Thoracic aorta (tissue), 2 donors: ENCODE measurements at places on chromosomes 2 and 18.

- no peak for DNase-seq
These were observed 209.2 kb downstream of the MCFD2 start for GRCh38 chr2:46706264-46706983.

- no peak for DNase-seq
These were observed at the start of gene TSHZ1 for GRCh38 chr18:75210274-75211001. Gene TSHZ1 (plus strand): TSS chr18:75210797. CDS start chr18:75211877, 1,080 bp downstream.

DNA sequence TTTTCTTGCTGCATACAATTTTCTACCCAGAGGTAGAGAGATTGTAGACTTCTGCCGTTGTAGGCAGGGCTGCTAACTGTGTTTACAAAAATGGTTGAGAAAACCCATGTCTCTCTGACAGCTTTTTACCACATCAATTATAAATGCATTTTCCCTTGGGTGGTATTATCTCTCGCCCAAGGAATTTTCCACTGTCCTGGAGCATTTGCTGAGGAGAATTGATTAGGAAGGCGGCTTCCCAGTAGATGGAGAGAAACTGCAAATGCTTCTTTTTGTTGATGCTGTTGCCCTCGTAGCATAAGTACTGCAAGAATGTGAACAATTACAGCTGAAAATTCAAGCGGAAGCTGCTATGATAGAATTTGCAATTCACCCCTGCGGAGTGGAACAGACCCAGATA, 1007.7 kb upstream of the KLHL29 start:
- no peak for DNase-seq

DNA sequence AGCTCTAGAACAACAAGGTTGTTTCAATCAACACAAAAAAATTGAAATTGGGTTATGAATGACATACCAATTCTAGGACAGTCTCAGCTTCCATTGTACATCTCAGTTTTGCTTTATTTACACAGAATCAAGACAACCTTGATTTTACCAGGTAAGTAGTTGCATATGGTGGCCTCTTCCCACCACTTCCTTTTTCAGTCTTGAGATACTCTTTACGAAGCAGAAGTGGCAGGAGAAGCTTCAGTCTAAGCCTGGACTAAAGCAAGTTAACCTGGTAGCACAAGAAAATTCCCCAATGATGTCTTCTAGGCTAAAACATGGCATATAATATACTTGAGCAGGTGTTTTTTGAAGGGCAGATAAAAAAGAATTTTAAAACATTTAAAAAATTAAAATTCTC, 10.7 kb upstream of the FAM136A start:
- DNase-seq = no peak

GRCh38 chr2:146278881-146279280, 1565.9 kb upstream of the ACVR2A start:
- DNase-seq = no peak

DNA sequence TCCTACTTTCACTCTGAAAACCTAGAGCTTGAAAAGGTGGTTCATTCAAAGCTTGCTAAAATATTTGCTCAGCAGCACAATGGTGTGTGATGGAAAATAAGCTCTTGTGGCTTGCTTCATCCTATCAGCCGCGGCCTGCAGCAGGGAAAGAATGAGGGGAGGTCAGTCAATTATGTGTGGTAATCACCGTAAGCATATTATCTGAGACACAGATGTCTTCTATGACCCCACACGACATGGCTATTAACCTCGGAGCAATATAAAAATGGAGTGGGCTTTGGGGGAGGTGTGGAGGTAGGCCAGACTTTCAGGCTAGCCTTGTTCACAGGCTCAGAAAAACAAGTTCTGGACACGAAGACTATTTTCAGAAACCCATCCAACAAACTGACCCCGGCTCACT, 98.4 kb upstream of the SIX3 start:
- DNase-seq = no peak
